ENCODE measurements at places on chromosomes 2 and 18.

- DNase-seq = no peak
These were observed 21.4 kb downstream of the STK17B start for GRCh38 chr2:196149948-196150347.

DNA sequence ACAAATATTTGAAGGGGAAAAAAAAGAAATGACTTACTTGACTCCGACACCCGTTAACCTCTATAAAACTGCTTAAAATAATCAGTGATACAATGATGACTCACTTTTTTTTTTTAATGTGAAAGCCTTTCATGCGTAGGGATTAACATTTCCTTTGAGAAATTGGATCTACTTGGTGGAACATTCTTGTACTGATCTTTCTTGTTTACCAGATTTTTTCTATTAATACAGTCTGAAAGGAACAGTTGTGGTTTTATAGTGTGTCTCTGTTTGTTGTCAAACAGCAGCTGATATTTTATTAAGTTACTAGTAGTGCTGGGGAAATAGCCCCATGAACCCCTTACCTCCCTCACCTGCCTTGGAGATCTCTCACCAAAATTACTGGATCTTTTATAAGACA lies 40.2 kb upstream of the NEB start:
- DNase-seq = no peak

GRCh38 chr18:79487801-79488201 lies 92.1 kb downstream of the NFATC1 start:
- DNase-seq = no peak

DNA sequence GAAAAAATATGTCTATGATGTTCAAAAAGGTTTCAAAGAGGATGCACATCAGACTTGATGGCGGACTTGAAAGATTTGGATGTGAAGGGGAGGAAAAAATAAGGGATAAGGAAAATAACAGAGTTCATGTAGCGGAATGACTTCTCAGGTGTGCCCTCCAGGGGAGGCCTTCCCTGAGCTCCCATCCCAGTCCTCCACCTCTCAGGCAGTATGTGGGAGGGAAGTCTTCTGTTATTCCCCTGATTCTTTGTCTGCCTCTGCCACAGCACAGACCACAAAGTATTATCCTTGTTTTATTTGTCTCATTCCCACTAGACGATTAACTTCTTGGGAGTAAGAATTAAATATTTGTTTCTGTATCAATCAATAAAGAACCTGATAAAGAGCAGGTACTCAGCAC lies 17.7 kb downstream of the COL5A2 start:
- no peak for DNase-seq

DNA sequence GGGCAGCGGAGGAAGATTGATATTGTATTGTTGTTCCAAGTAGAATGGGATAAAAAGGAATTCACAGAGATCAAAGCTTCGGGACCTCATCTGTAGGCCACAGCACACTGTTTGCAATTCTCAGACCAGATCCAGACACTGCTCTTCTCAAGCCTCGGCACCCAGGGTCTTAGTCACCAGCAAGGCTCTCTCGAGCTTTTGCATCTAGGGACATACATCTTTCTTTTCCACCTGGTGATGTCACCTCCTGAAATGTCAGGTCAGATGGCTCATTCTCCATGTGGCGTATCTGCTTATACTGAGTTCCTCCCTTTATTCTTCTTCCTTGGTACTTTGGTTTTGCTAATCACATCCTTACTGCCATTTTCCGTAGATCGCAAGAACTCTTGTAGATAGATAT lies 42.9 kb upstream of the SNTG2 start:
- no peak for DNase-seq

DNA sequence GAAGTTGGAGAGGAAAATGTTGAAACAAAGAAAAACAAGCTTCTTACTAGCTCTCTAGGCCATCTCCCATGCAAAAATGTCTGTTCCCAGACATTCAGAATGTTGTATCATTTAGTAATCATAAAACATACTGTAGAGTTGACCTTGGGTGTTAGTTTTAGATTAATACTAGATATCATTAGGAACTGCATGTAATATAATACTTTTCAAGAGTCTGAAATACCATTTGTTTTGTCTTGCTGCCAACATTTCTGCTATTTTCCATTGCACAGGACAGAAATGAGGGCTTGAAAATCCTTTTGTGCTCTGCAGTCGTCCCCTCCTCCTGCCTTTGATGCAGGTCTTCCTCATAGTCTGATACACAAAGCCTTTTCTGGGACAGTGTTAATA lies 89.5 kb upstream of the RBMS1 start:
- no peak for DNase-seq

- DNase-seq = no peak
These were observed 84.5 kb downstream of the PDK1 start for GRCh38 chr2:172640389-172640788.

DNA sequence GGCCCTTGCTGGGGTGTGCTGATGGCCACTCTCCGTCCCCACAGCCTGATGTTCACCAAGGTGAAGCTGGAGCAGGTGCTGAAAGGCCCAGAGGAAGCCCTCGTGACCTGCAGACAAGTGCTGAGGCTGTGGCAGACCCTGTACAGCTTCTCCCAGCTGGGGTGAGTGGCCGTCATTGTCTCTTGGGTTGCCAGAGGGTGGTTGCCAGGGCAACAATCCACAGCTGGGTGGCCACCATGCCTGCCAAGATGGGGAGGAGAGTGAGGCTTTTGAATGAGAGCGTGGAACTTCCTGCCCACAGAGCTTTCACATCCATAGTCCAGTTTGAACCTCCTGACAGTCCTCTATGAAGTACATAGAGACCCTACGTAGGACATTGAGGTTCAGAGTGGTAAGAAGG lies 108.8 kb downstream of the STPG4 start:
- no peak for DNase-seq

- no peak for DNase-seq
These were observed 810 bp upstream of the RBFA start for GRCh38 chr18:80033181-80034067.

DNA sequence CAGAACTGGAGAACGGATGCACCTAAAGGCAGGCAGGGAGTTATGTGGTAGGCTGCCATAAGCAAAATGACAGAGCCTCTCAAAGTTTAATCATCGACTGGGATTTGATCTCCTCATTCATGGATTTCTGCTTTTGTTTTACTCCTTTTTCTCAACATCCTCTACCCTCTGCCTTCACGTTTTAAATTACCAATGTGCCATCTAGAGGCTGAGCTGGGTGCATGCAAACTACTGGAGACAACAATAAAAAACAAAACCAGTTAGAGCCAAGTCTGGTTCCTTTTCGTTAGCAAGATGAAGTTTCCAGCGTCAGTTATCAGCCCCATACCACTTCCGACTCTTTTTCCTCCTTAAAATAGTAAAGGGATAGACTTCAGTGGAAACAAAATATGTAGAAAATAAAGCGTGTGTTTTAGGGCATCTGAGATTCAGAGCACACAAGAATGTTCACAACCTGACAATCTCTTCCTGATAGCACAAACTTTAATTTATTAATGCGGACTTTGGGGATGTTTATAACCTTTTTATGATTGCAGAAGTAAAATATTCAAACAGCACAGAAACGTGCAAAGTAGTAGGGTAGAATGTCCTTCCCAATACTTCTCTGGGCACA lies 117.0 kb downstream of the LAMA1 start:
- DNase-seq = no peak

- no peak for DNase-seq
These were observed 299.2 kb upstream of the ZSWIM2 start for GRCh38 chr2:187148059-187148714.

DNA sequence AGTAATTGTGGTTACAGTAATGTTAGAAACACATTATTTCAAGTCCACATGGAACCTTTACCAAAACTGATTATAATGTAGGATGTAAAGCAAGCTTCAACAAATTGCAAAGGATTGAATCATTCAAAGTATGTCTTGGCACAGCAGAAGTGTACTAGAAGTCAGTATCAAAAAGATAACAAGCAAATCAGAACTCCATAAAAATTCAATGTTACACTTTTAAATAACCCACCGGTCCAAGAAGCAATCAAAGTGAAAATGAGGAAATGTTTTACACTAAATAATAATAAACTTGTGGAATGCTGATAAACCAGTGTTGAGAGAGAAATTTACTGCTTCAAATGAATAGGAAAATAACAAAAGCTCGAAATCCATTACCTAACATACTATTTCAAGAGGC lies 47.7 kb downstream of the TTC21B start:
- no peak for DNase-seq

- no peak for DNase-seq
These were observed 378.8 kb downstream of the PTPRM start for GRCh38 chr18:7945882-7946281.

DNA sequence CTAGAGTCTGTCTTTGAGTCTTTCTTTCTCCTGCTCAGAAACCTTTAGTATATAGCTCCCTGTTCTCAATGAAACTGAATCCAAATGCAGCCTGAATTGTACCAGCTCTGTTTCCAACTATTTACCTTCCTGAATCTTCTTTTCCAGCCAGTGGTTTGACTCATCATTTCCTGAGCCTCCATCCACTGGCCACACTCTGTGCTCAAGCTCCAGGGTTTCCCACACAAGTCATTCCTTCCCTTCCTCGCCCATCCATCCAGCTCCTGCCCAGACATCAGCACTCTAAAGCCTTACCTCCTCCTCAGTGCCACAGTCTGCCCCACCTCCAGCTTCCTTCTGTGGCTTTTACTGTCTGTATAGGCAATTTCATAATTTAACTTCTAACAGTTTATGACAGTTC lies 233.6 kb upstream of the RASGRP3 start:
- DNase-seq = no peak

DNA sequence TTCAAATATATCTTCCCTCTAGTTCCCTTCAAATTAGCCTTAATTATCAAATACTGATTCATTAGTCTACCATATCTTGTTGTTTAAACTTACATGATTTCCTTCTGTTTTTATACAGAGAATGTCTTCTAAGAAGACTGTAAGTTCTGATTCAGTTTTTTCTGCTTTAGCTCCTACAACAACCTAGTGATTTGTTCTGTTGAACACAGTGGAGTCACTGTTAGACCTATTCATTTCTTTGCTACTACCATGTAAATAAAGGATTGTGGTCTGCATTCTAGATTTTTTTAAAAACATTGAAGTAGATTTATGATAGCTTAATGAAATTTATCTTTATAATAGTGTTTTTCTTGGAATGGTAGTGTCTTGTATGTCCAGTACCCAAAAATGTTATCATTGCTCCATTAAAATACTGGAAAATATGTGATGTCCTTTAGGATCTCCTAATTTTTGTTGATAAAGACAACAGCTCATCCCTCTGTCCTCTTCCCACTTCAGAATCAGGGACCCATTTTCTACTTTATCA lies 146.4 kb downstream of the MBD5 start:
- no peak for DNase-seq

- DNase-seq = no peak
These were observed 210.8 kb upstream of the THUMPD2 start for GRCh38 chr2:39989888-39990287.

GRCh38 chr2:74887445-74887951 lies 53.6 kb downstream of the HK2 start:
- DNase-seq = no peak

- DNase-seq = no peak
These were observed 211.4 kb downstream of the SH3RF3 start for GRCh38 chr2:109340381-109340780.

DNA sequence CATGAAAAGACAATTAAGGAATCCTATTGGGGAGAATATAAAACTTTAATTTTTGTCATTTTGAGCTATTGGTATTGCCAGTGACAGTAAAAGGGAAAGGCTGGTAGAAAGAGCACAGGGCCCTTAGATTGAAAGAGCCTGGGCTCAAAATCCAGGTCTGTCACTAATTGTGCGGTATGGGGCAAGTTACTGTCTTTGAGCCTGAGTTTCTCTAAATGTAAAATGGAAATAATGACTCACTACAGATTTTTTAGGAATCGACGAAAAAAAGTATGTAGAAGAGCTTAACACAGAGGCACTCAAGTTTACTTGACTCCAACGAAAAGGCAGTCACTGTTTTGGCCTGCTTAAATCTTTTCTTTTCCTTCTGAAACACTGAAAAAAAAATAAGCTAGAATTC lies 7.0 kb downstream of the NDUFV2 start:
- no peak for DNase-seq

- no peak for DNase-seq
These were observed 24.4 kb downstream of the PSD4 start for GRCh38 chr2:113198048-113198789.

GRCh38 chr2:44777537-44777936 lies 164.0 kb upstream of the SIX3 start:
- DNase-seq = no peak

DNA sequence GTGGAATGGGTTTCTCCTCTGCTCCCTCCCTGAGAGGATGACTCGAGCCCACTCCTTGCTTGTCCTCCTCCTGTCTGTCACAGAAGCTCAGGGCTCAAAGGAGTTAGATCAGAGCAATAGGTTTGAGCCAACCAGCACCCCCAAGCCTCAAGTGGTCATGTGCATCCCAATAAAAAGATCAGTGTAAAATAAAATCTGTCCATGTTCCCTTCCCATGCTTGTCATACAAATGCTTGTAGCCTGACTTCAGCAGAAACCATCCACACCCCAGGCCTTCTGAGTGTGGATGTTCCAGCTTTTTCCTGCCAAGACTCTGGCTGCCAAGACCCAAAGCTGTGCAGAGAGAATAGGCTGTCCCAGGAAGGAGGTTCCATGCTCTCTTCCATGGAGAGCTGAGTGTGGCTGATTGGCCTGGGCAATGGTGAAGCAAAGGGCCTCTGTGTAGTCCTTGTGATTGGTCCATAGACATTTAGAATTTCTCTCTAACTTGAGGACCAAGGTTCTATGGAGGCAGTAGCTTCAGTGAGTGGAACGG lies 67.4 kb downstream of the GYPC start:
- DNase-seq = no peak

GRCh38 chr2:192313773-192314172 lies 119.0 kb upstream of the TMEFF2 start:
- DNase-seq = no peak

DNA sequence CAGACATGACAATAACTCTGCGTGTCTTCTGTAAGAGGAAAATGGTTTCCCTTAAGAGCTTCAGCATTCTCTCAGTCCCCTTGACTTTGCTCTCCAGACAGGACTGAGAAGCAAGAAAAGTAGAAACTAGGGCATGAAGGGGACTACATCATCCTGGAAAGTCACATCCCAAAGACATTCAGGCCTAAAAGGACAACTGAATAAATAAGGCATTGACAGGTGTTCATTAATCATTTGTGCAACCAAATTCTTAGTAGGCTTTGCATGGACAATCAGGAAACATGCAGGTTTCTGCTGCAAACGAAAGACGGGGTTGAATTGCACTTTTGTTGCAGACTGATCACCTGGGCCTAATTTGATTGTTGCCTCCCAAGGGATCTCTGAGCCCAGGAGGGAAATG lies 1.2 kb upstream of the SGPP2 start:
- no peak for DNase-seq

- DNase-seq = no peak
These were observed 8.7 kb upstream of the TGIF1 start for GRCh38 chr18:3441290-3441689.

DNA sequence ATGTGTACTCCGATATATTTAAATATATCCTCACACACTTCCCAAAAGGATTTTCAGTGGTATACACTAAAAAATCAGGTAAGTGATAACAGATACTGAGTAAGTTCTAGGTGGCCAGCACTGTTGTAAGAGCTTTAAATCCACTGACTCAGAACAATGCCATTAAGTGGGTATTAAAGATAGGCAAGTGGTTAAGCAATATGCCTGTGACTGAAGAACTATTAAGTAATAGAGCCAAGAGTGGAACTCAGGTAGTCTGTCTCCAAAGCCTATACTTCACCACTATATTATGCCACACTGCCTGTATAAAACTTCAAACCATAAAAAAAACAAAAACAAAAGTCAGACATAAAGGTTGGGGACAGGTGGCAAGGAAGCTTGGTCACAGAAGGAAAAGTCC lies 37.2 kb downstream of the THUMPD2 start:
- no peak for DNase-seq
